ENCODE measurements at places on chromosomes 1 and 21.
A peak's percentile ranks its signal among the peaks of the same experiment; 100 is the strongest.

- no peak for DNase-seq
These were observed 3.6 kb downstream of the UBXN11 start for GRCh38 chr1:26302733-26303405.

- no peak for DNase-seq
These were observed 29.7 kb downstream of the JUN start for GRCh38 chr1:58754073-58754613.

DNA sequence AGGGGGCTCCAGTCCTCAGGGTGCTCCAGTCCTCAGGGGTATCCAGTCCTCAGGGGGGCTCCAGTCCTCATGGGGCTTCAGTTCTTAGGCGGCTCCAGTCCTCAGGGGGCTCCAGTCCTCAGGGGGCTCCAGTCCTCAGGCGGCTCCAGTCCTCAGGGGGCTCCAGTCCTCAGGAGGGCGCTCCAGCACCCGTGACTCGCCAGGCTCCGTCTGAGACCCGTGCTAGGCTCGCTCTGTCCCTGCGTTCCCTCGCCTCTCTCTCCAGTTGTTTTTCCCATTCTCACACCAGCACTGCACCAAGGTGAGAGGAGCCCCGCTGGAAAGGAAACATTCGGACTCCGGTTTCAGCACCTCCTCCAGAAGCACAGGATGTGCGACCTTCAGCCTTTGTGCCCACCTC, 9.4 kb upstream of the OR2M2 start:
- no peak for DNase-seq

GRCh38 chr1:55302972-55303371, 87.8 kb upstream of the USP24 start:
- no peak for DNase-seq

- peak; percentile 84 for DNase-seq
These were observed at the start of gene ISG15 for GRCh38 chr1:1013105-1013921. Gene ISG15, plus strand, starts transcription at chr1:1013497. Its CDS starts 77 bp downstream, at chr1:1013574.

DNA sequence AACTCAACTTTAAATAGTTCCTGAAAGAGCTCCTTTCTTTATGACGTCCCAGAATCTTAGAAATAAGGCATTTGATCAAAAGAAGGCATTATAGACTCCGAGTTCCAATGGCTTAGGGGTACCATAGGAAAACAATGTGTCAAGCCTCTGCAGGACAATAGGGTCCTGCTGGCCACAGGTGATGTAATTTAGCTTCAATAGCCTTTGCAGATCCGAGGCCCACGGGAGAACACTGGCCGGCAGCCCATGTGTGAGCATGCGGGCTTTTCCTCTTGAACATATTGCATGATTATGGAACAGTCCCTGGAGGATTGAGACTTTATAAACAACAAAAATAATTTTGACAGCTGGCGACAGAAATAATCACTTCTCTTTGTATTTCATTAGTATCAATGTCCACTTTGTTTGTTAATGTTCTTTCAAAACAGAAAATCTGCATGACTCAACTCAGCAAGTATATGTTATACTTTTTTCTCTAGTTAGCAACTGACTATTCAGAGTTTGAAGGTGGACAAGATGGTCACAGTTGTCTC, 49.0 kb upstream of the NR5A2 start:
- no peak for DNase-seq

GRCh38 chr1:62428351-62428750, 8.5 kb upstream of the USP1 start:
- DNase-seq, result no peak

DNA sequence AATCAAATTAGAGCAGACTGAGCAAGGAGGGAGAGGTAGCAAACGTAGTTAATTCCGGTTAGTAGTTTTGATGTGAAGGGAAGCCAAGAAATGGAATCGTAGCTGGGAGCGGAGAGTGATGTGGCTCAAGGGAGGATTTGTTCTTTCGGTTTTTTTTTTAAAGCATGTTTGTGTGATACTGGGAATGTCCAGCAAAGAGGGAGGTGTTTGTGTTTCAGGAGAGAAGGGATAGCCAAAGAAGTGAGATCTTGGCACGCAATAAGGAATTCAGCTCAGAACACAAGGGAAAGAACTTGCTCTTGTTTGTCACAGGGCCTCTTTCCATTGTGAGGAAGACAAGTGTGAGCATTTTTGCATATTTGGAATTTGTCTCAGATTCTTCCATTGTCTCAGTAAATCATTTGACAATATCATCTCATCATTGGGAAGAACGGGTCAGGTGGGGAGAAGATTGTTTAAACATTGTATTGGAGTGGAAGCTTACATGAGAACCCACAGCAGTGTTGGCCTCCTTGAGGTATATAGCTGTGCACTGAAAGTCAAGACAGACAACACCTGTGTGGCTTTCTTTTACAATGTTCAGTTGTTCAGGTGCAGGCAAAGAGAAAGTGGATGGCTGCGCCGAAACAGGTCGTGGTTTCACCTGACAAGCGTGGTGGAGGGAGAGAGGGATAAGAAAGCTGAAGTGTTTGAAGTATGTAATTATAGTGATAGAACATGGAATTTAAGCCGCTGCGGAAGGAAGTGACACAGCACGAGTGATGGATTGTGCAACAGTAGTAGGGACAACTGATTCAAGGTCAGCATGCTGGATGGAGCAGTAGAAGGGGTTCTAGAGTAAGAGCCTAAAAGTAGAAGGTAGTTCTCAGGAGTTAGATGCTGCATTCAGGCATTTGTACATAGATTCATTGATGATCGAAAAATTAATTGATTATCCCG, 25.4 kb downstream of the FMN2 start:
- DNase-seq, result no peak

- DNase-seq, result peak; percentile 39
These were observed 36.0 kb downstream of the F5 start for GRCh38 chr1:169550294-169550693.

DNA sequence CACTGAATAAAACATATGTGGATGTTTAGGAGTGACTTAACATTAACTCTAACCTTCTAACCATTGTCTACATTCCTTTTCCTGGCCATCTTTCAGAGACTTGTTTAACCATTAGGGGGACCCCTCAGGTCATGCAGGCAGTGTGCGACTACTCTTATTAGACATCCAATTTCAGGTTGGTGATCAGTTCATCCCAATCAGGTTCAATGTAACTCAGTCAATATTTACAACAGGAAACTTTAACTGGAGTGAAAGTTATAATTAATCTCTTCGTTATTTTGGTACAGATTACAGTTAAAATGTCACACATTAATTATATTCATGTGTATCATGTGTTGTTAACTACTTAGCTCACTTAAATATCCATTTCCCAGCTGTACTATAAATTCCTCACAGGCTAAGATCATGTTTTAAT, 68.8 kb upstream of the RGS1 start:
- peak; percentile 70 for DNase-seq

DNA sequence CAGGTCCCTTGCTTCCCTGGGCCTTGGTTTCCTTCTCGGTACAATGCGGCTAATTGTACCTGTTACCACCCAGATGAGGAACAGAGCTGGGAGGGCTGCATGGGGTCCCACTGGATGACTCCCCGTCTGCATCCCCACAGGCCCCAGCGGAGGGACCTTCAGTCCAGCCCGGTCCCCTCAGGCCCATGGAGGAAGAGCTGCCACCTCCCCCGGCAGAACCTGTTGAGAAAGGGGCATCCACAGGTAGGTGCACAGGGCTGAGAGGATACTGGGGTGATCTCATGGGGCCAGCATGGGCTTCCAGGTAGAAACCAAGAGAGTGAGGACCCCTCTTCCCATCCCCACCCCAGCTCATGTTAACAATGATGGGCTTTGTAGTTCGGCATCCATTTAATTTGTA, 9.8 kb downstream of the FBLIM1 start:
- DNase-seq, result no peak

DNA sequence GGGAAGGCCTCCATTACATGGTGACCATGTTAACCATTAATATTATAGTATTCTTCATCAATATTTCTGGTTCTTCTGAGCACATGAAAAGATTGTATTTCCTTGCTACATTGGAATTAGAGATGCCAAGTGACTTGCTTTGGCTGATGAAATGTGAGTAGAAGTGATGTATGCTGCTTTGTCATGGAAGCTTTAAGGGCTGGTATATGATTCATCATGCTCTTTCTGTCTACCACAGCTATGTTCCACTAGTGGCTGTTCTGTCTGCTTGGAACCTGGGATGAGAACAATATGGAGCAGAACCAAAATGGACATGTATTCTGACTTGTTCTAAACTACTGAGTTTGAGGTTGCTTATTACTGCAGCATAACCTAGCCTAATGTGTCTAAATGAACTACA, 163.3 kb downstream of the TM2D1 start:
- DNase-seq, result no peak

DNA sequence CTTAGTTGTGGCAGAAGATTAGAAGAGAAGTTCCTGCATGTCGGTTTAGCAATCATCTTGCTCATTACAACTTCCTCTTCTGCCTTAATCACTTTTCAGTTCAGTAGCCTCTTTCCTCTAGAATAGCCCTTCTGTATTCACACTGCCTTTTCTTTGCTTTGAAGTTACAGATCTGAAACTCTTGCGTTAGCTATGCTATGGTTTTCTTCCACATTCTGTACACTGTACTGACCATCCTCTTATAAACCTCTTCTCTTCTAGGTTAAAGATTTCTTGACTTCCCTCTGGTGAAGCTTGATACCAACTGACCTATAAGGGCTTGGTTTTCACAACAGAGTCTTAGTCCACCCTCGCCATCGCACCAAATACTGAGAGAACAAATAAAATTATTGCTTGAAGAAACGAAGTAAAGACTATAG, 35.0 kb downstream of the C21orf91 start:
- DNase-seq, result no peak

All from GM13977 (cell line).